ELR (cell line): ENCODE measurements at places on chromosomes 4 and X.

- no peak for DNase-seq
These were observed 410.5 kb downstream of the PPP3CA start for GRCh38 chr4:100936661-100937375.

GRCh38 chr4:139202991-139203390 is 26.0 kb upstream of the ELF2 start:
- no peak for DNase-seq

DNA sequence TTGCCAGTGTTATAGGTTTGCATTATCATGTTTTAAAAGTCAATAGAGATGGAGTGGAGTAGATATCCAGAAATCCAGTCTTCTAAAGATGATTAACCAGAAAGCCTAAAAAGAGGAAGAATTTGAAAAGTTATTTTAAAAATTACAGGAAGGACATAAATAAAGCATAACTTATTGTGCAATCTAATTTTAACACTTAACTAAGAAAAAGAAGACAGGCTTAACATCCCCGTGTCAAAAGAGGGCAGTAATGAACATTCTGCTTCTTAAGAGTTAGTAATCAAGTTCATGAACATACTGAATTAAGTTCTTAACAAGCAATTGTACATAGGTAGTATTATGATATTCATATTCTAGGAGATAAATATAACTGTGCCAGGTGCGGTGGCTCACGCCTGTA is 39.3 kb downstream of the ELF2 start:
- DNase-seq, result no peak

- no peak for DNase-seq
These were observed 31.3 kb upstream of the GBA3 start for GRCh38 chr4:22661443-22661842.

DNA sequence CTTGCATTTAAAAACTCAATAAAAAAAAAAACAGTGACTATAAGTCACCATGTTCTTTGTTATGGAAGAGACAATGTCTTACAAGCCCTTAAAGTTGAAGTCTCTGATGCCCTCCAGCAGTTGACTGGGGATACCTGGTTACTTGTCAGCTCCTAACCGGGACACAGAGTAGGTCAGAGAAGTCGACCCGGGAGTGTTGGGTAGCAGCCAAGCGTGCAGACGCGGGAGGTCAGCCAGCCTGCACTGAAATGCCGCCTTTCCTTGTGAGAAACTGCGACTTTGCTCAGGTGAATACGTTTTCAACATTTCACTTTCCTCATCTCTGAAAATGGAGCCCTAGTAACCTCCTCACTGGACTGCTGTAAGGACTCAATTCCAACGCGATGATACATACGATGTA is 81.8 kb downstream of the F11 start:
- no peak for DNase-seq

DNA sequence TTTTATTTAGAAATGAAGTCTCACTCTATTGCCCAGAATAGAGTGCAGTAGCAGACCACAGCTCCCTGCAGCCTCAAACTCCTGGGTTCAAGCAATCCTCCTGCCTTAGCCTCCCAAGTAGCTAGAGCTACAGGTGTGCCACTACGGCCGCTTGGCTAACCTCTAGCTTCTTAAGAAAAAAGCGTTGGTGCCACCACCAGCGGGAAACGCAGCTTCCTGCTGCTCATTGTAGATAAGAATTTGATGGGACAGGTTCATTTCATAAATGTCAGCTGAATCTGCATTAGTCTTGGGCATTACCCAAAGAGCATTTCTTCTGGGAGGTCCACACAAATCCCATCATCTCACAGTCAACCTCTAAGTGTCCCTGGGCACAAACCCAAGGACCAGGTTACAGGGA is 33.2 kb upstream of the NAP1L5 start:
- no peak for DNase-seq
